Stimulated activated CD4-positive, alpha-beta T cell treated with anti-CD3 and anti-CD28 coated beads, Interleukin-1b, Interleukin-23, amount 100 ng/mL, for 4 hours (primary cell): ENCODE measurements at places on chromosomes 2 and 18.

DNA sequence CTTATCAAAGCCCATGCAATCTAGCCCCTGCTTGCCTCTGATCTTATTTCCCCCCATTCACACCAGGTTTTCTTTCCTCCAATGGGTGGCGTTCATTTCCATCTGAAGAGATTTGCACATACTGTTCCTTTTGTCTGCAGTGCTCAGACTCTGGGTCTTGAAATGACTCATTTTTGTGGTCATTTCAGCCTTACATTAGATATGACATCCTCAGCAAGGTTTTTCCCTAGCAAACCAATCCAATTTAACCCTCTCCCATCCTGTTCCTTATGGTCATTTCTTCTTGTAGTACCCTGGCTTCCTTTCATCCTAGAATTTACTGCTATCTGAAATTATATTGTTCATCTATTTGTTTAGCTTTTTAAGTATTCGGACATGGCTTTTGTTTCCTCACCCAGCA is 42.5 kb upstream of the SCN1A start:
- no peak for DNase-seq

DNA sequence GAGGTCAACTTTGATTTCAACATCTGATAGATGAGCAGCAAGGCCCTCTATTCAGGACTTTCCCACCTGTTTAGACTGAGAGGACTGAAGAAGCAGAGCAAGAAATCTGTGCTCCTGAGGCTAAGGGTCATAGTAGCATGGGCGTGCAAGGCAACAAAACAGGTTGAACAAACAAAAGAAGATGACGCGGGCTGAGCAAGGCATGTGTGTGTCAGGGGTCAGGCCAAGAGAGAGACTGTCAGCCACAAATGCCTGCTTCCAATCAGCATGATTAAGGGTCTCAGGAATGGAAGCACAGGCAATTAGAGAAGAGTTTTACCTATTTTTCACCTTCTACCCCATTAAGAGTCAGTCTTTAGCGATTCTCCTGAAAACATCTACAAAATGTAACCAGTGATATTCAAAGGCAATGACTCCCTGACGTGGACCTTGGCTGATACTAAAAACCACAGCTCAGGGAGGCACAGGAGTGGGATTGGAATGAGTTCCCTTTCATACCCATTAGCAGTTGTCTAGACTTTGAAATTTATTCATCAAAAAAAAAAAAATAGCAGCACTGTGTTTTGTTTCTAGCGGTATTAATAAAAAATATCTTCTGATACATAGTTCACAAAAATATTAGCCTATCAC is 81.9 kb downstream of the DYNAP start:
- DNase-seq = no peak

DNA sequence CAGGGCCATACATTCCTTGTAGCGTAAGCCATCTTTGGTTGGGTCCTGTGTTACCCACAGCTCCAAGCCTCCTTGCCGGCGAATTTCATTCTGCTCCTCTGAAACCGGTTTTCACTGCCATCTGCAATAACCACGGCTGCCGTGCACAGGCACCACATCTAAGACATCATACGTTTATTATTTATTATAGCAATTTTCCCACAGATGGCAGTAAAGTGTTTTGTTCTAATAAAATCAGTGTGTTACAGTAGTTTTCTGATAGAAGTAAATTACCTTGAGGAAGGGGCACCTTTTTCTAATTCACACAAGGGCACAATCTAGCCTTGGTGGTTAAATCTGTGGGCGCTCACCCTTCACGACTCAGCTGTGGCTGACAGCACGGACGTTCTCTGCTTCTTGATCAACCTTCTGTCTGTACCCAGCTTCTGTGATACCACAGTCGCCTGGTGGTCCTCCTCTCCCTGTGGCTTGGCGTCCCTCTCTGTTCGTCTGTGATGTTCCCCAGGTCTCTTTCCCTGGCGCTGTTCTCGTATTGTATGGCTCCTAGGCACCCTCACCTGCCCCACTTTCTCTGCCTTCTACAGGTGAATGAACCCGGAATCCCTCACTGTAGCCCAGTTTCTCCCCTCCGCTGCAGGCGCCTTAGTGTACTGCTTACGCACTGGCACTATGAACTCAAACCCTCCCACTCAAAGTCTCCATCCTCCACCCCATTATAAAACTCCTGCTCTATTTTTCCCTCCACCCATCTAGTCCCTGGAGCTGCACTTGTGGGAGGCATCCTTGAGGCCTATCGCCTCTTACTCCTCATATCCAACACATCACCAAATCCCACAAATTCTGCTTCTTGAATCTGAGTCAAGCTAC is 236.8 kb downstream of the DYSF start:
- DNase-seq = no peak

GRCh38 chr2:51581636-51582267 is 549.8 kb upstream of the NRXN1 start:
- no peak for DNase-seq

GRCh38 chr2:189297446-189297845 is 117.9 kb upstream of the COL5A2 start:
- no peak for DNase-seq

DNA sequence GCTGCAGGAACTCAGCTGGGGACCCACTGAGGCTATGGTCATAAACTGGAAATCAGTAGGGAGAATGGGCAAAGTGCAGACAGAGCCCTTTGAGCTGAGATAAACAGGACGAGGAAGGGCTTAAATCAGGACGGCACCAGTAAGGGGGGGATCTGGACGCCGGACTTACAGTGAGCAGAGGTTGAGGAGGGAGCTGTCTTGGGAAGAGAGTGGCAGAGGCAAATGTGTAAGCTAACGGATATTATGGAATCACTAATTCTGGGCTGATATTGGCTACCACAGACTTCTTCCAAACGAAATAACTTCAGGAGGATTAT is 539 bp downstream of the CYP27A1 start:
- no peak for DNase-seq

GRCh38 chr2:205014201-205014600 is 468.9 kb downstream of the PARD3B start:
- DNase-seq = no peak

GRCh38 chr2:26606847-26607190 is 34.3 kb downstream of the CIB4 start:
- no peak for DNase-seq

DNA sequence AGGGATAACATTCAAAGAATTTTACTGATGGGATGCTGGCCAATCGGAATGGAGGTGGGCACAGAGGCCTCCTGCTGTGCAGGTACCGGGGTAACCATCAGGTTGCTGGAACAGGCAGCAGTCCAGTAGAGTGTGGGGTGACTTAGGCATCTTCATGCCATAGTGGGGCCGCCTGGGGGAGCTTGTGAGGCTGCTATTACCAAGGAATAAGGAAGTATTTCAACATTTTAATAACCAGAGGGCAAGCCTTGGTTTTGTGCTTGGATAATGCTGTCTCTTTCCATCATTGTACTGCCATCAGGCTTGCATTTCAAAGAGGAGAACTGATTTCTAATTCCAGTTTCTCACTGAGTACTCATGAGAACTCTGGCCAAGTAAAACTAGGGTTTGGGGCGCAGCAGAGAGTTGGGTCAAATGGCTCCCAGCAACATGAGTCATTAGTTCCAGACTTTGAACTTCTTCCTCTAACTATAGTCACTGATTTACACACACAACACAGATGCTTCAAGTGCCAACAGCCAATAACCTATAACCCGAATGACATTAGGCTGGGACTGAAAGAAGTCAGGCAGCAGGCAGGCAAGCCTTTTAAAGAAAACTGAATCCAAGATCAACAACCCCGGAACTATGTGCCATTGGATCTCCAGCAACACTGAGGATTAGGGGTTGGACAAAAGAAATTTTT is 56.1 kb upstream of the FHL2 start:
- DNase-seq = no peak

DNA sequence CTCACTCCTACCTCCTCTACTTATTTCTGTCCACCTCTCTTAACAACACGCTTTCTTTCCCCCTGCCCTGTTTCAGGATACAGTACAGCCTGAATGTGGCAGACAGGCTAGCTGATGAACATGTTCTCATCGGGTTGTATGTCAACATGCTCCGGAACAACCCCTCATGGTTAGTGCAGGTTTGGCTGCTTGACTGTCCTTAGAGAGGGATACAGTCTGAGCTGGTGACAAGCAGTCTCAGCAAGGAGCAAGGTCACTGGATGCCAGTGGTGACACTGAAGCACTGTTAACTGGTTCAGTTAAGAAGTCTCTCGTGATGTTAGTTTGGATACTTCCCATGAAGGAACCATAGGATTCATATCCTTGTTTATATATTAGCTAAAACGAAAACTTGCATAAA is 128.6 kb downstream of the DTNA start:
- DNase-seq = no peak
